Activated CD8-positive, alpha-beta T cell treated with anti-CD3 and anti-CD28 coated beads for 36 hours (primary cell): ENCODE measurements at places on chromosomes 7 and 10.

DNA sequence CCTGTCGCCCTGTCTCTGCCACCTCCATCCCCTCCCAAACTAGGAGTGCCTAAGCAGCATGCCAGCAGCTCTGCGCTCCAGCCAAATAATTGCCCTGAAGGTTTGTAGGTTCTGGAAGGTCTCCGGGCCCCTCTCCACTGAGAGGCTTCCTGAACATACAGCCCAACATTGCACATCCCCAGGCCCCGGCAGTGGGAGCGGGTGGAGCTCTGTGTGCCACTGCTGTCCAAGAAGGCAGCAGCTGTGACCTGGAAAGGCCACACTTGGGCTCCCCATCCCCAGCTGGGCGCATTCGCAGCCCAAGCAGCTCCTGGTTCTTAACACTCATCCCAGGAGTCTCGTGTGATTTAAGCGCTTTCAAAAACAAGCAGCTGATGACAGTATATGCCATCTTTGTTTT, 95.7 kb downstream of the COL13A1 start:
- DNase-seq: no peak

DNA sequence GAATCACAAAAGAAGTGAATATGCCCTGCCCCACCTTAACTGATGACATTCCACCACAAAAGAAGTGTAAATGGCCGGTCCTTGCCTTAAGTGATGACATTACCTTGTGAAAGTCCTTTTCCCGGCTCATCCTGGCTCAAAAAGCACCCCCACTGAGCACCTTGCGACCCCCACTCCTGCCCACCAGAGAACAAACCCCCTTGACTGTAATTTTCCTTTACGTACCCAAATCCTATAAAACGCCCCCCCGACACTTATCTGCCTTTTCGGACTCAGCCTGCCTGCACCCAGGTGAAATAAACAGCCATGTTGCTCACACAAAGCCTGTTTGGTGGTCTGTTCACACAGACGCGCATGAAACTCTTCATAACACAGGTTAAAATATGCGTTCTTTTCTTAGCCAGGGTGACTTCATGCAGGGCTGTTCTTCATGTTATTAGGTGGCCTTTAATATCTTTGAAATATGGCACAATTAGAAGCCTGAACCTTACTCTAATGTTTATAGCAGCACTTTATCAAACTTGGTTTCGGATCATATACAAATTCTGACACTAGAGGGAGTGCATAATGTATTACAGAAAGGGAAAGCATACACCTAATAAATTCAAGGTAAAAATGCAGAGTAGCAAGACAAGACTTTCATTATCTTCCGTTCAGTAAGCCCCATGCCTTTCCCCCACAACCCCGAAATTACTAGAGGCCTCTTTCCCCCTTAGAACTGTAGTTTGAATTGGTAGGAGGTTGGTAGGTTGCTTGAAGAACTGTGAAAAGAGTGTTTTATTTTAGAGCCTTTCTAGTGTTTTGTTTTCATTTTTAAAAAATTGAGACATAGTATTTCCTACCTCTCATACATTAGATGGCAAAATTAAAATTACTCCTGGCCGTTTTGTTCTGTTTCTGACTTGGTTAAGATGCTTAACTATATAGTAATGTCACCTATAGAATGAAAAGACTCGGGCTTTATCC, 117.9 kb downstream of the NPY start:
- DNase-seq: no peak

DNA sequence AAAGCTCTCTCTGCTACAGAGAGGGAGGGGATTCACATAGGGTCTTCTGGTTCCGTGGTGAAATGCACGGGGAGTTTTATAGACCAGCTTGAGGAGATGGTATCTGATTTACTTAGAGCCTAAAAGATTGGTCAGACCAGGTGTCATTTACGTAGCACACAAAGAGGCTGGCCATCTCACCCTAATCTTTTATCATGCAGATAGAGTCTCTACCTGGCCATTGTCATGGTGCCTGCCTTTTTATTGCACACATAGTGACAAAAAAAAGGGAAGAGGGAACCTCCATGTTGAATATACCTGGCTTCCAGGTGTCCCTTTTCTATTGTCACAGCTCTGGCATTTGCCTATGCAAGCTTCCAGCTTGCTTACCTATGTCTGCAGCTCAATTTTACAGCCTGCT, 1456.1 kb downstream of the GATA3 start:
- DNase-seq: no peak

DNA sequence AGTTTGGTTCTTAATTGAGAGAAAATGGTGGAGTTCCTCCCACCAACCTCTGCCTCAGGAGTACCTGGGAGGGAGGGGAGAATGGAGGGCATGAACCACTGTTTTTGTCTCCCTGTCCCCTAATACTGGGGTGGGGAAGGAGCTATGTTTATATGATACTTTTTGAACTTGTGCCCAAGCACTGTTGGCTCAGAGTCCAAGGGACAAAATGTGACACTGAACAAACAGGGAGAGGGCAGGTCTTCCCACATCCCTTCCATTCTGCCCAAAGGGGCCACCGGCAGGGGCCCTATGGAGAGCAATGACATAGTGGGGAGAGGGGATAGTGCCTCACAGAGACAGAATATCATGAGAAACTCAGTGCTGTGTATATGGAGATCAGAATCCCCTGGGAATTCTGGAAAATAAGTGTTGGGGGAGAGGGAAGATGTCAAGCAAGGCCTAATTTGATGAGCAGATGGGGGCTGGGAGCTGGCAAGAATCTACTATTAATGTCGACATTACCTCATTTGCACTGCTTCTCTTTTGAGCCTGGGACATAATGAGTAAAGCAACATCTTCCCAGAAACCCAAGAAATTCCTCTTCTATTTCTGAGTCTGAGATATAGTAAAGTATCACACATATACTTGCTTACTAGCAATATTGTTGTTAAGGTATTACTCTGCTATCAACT, 180.6 kb downstream of the CYP26A1 start:
- no peak for DNase-seq

- DNase-seq: peak; percentile 84
Measured at GRCh38 chr7:39951226-39952194, 1.5 kb downstream of the CDK13 start.

GRCh38 chr10:132209130-132209529, 22.4 kb downstream of the DPYSL4 start:
- DNase-seq: no peak

DNA sequence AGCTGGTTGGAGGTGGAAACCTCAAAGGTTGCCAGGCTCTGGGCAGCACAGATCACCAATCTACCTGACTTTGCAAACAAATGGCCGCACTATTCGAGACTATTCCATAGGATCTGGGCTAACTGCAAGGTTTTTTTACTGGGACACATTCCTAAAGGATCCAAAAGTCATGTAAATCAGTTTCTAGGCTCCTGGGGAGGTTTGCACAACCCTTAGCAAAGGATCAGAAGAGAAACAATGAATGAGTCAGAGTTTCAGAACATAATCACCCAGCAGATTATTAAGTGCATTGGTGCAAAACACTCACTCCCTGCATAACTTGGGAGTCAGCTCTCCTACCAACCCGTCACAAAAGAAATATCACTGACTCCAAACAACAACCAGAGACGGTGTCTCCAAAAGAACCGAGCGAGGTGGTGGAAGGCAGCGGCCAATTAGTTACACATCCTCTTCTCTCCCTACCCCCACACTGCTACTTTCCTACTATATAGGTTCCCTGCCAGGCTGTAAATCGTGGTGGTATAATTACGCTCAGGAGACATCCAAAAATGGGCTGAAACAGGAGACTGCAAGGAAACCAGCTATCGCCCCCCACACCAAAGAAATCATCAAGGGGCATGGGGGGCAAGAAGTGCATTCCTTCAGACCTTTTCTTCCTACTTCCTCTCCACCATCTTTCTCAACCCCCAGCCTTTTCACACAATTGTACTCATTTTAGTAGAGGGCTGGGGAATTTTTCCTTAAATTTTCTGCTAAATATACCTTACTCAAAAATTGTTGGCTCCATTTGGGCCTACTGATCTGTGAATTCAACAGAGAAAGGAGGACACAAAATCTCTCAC, 3.2 kb downstream of the UBE2H start:
- DNase-seq: peak; percentile 41

GRCh38 chr10:114917927-114918672, 19.9 kb upstream of the TRUB1 start:
- no peak for DNase-seq

DNA sequence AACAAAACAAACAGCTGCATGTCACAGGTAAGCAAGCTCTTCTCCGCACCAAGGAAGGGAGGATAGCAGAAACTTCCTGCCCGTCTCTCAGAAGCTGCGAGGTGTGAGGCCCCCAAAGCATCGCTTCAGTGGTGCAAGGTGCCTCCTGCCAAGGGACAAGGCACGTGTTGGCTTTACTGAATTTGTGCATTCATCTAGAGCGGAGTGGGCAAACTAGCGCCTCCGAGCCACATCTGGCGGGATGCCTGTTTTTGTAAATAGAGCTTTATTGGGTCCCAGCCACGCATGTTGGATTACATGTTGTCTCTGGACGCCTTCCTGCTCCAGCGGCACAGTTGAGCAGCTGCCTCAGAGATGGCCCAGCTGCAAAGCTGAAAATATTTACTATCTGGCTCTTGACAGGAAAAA, 27.7 kb downstream of the PHYH start:
- no peak for DNase-seq

- no peak for DNase-seq
Measured at GRCh38 chr7:2015251-2015871, 217.4 kb downstream of the MAD1L1 start.

- DNase-seq: no peak
Measured at GRCh38 chr10:13105184-13105583, 5.2 kb downstream of the OPTN start.

DNA sequence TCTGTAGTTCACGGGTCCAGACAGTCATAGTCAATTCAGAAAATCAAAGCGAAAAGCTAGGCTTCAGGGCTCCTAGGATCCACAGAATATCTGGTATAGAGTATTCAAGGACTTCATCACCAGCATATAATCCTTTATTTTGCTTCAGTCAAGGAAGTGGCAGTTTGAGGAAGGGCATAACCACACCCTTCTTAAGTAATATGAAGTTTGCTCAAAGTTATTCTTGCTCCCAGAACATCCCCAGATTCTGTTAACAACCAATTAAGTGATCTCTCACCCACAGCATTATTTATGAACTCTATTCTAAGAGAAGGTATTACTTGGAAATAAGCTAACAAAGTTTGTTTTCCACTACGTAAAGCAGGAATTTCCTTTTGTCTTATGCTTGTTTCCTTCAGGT, 13.2 kb downstream of the CWF19L1 start:
- no peak for DNase-seq

- no peak for DNase-seq
Measured at GRCh38 chr7:71009636-71010035, 122.3 kb upstream of the GALNT17 start.

DNA sequence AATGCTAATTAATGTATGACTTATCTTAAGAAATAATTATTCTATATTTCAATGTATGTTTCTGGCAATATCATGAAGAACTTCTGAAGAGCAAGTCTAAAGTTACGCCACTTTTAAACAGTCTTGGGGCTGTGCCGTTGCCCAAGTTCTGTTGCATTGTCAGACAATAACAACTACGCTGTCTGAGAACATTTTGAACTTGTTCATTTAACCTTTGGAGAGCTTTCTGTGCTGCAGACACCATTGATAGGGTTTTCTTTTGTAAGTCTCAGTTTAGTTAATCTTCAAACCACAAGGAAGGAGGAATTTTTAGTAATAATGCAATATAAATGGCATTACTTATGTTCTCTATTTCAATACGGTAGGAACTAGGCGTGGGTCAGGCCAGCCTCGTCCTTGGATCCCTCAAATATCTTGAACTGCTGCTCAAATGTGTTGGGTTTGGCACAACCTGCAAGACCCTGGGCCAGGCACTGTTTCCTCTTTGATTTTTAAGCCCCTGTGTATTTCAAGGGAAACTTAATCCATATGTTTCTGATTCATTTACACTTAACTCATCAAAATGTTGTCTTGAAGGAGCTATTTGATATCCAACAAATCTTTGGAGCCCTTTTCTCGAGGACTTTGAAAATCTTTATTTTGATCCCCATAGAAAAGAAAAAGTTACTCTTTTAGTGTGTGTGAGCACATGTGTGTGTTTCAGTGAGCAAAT, 215.5 kb downstream of the INHBA start:
- DNase-seq: no peak

GRCh38 chr10:50592961-50593418, 30.8 kb downstream of the SGMS1 start:
- no peak for DNase-seq

- no peak for DNase-seq
Measured at GRCh38 chr7:7897509-7897908, 71.1 kb upstream of the GLCCI1 start.

DNA sequence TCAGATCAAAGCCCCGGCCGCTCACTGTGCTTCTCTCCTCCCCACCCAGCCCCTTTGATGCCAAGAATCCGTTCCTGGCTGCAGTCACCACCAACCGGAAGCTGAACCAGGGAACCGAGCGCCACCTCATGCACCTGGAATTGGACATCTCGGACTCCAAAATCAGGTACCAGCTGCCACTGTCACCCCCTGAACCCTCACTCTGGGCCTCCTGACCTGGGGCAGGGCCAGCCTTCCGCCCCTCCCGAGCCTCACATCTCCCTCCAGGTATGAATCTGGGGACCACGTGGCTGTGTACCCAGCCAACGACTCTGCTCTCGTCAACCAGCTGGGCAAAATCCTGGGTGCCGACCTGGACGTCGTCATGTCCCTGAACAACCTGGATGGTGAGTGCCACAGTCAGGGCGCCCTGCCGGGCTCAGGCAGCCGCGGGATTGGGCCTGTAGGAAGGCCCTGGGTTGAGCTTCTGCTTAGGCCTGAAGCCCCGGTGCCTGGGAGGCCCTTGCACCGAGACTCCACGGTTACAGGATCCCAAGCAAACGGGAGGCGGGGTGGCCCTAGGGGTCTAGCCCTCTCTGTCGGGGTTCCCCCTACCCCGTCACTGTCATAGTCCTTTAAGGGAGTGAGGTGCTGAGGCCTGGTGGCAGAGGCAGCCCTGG, 10.8 kb downstream of the TMEM120A start:
- no peak for DNase-seq

DNA sequence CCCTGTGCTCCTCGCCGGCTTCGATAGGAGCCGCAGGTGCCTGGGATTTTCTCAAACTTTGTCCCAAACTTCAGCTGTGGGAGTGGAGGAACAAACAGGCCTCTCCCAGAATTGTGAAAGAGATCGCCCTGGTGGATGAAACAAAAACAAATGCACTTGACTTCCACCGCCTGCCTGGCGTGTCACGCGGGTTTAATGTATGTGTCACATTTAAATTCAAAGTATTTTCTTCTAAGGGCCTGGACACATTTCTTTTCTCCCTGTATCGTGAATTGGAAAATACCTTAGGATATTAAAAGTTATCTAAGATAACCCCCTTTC, 694 bp upstream of the WASL start:
- DNase-seq: peak; percentile 67

DNA sequence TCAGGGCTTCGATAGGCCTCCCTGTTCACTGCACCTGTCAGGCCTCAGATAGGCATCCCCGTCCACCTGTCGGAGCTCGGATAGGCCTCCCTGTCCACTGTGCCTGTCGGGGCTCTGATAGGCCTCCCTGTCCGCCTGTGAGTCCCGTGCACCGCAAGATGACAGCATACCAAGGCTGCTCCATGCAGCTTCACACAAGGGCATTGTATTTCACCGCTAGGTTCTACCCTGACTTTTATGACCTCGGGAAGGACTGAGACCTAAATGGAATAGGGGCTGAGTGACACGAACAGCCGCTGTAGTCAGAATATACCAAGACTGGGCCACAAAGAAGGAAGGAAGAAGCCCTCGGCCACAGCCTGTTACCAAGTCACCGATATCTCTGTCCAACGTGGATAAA, 271.2 kb downstream of the DIP2C start:
- no peak for DNase-seq

GRCh38 chr10:59702347-59702746, 7.3 kb downstream of the SLC16A9 start:
- no peak for DNase-seq
